ENCODE measurements at places on chromosomes 12 and 14.

DNA sequence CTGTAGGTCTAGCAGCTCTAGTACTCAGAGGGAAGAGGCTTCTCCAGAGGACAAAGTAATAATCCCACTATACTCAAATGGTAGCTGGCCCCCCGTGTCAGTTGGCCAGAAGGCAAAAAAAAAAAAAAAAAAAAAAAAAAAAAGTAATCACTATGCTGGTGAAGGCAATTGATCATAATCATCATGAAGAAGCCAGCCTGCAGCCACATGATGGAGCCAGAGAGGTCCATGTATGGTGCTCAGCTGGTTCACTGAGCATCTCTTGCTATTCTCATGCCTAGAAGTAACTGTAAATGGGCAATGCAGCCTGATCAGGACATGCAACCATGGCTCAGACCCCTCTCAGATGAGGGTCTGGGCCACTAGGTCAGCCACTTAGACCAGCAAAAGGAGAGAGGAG, 378.8 kb downstream of the MED13L start:
- DNase-seq = peak; percentile 23

- DNase-seq = no peak
These were observed 218.1 kb downstream of the MON2 start for GRCh38 chr12:62684570-62685295.

- DNase-seq = no peak
These were observed 36.5 kb upstream of the SSTR1 start for GRCh38 chr14:38171197-38171596.

DNA sequence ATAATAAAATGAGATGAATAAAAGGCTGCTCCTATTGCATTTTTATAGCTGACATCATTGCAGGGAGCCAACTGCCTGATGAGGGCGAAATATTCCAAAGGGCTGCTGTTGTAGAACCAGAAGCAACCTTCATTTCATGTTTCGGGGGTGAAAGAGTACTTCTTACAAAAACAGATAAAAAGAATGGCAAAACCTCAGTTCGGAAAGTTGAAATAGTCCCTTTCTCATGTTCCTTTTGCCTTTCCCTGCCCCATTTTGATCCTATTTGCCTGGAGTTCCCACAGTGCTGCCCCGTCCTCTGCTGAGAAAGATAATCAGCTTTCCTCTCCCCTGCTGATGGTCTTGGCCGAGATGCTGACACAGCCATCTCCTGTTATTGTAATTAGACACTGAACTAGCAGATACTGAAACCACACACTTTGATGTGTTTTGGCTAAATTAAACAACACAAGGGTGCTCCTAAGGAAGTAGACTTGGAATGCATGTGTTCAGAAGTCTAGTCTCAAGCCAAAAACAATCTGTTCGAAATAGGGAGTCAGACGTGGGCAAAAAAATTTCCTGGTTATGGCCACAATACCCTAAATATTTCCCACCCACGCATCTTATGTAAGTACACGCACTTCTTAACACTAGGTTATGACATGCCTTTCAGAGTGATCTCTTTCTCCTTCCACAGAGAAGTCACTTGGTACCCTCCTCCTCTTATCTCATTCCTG, 117.2 kb downstream of the PPM1H start:
- DNase-seq = no peak

- no peak for DNase-seq
These were observed 57.1 kb downstream of the HECTD4 start for GRCh38 chr12:112325157-112325556.

DNA sequence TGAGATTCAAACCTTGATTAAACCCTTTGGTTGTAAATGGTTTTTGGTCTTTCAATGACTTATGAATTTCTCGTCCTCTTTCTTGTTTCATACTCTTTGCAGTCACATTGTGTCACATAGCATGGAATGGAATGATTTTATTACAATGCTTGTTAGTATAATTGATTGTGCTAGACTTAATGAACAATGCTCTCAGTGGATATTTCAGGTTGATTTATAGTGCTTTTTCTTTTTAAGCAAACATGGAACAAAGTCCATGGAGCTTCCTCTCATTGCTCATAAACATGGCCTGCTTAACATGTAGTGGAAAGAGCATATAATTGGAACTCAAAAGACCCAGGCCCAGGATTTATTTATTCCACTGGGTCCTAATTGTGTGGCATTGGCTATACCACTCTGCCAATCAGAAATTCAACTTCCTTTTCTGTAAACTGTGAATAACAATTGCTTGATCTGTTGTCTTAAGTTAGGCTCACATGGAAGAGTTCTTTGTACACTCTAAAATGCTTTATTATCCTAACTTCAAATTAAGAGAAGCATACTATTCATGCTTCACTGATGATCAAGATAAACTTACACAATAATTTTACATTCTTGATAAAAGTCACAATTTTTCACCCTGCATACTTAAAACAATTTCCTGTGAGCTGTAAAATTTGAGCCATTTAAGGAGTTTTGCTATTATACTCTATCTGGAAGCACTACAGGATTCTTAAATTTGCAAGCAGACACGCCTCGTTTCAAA, 370.5 kb upstream of the PDE3A start:
- DNase-seq = no peak

GRCh38 chr14:76844223-76844622, 18.0 kb downstream of the LRRC74A start:
- DNase-seq = no peak

GRCh38 chr14:68937471-68938270, 41.4 kb downstream of the ACTN1 start:
- DNase-seq = no peak

DNA sequence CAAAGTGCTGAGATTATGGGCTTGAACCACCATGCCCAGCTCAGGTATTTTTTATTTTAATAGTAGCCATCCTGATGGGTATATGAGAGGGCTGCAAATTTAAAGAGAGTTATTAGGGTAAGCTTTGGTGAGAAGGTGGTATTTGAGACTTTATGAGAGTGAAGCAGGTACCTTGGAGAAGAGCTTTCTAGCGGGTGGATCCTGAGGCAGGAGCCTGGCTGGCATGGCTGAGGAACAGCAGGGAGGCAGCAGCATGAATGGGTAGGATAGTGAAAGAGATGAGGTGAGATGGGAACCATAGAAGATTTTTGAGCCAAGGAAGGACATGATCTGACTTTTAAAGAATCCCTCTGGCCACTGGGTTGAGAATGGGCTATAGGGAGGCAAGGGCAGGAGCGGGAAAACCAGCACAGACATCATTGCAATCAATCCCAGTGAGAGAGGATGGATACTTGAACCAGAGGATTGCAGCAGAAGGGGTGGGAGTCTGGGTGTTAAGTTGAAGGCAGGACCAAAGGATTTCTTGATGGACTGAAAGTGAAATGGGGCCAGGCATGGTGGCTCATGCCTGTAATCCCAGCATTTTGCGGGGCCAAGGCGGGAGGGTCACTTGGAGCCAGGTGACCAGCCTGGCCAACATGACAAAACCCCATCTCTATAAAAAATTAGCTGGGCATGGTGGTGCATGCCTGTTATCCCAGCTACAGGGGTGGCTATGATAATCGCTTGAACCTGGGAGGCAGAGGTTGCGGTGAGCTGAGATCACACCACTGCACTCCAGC, 5.7 kb downstream of the SVOP start:
- no peak for DNase-seq

DNA sequence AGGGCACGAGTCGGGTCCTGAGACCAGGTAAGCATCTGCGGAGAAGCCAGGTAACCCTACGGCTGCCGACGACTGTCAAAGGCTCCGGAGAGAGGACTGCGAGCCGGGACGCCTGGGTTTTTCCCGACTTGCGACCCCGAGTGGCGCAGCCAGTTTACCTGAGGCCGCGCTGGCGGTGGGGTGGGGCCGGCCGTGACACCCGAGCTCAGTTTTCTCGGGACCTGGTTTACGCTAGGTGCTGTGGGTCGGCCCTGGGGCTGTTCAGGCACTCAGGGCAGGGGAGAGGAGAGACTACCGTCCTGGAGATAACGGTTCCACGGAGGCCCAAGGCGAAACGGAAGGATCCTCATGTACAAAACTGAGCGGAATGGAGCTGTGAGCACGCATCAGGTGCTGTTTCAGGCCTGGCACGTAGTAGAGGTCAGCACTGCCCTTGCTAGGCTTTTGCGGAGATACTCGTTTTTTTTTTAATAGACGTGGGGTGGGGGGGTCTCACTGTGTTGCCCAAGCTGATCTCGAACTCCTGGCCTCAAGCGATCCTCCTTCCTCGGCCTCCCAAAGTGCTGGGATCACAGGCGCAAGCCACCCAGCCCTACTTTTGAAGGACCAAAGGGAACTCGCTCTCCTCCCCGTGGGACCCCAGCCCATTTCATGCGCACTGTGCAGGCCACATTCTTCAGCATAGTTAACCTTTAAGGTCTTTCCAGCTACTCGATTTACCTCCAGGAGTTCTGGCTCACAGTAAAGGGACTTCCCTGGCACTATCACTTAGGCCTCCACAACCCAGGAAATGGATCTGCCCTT, 471 bp downstream of the MTRFR start:
- DNase-seq = peak; percentile 34

DNA sequence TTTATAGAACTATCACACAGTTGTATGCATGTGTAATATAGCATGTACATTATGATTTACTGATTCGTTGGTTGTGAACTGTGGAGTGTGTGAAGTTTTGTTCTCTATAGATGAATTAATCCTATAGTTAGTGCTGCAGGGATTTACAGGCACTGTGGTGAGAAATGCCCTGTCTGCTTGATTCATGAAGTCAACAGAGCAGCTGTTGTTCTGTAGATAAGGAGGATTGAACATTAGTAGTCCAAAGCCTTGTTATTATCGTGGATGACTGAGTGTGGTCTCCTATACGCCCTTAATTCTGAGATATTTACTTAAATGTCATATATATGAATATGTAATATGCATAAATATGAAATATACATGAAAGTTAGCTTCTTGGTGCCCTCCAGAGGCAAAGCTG, 98.3 kb downstream of the DNAH10 start:
- DNase-seq = no peak

DNA sequence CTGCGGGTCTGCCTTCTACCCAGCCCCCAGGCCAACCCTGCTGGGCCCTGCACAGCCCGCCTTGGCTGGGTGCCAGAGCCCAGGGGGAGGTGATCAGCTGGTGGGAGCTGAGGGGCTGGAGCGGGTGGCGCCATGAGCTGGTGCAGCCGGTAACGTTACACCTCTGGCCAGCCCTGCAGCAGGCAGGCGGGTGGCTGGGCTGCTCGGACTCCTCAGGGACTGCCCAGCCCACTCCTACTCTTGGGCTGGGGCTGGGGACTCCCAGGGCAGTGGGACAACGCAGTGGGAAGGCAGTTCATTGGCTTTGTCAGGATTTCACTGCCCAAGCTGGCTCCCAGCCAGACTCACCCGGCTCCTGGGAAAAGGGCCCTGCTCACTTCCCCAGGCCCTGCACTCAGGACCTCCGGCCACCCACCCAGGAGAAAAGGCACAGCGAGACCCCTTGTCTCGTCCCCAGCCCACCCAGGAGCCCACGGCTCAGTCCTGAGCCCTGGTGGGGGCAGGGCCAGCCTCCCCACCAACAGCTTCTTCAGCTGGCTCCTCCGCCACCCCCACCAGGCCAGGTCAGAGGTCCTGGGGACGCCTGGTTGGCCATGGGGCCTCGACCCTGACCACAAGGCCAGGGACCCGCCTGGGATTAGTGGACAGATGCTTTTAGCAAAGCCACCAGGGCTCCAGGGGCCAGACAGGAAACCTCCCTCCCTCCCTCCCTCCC, 1.0 kb downstream of the PGF start:
- no peak for DNase-seq

- no peak for DNase-seq
These were observed 65.7 kb downstream of the PRMT8 start for GRCh38 chr12:3556716-3557115.

DNA sequence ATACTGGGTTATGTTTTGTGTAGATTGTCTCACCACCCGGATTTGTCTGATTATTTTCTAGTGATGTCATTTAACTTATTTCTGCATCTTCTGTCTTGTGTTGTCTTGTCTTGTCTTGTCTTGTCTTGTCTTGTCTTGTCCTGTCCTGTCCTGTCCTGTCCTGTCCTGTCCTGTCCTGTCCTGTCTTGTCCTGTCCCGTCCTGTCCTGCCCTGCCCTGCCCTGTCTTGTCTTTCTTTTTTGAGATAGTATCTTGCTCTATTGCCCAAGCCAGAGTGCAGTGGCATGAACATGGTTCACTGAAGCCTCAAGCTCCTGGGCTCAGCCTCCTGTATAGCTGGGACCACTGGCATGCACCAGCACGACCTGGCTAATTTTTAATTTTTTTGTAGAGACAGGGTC, 25.6 kb downstream of the DERA start:
- no peak for DNase-seq

GRCh38 chr12:118432812-118433545, 56.6 kb downstream of the SUDS3 start:
- DNase-seq = no peak

All from NAMALWA (cell line).